ENCODE measurements at places on chromosomes 3 and 15.
A peak's percentile ranks its signal among the peaks of the same experiment; 100 is the strongest.

- no peak for DNase-seq
These were observed 692.7 kb downstream of the NTRK3 start for GRCh38 chr15:87563869-87564268.

DNA sequence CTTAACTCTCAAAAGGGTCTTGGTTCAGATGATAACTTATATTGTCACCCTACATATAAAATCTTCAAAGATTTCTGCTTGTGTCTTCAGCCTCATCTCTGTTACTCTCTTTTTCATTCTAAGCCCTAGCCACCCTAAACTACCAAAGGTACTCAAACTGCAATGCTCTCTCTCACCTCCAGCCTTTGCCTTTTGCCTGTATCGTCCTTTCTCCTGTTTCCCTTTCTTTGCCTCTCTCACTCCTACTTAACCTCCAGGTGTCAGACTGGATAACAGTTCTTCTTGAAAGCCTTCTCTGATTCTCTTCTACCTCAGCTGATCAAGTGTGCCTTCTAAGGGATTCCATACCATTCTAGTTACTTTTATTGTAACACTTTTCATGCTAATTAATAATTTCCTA, 149.8 kb downstream of the SERPINI1 start:
- DNase-seq, result no peak

GRCh38 chr15:74823324-74823723, 3.1 kb upstream of the CPLX3 start:
- DNase-seq, result no peak

DNA sequence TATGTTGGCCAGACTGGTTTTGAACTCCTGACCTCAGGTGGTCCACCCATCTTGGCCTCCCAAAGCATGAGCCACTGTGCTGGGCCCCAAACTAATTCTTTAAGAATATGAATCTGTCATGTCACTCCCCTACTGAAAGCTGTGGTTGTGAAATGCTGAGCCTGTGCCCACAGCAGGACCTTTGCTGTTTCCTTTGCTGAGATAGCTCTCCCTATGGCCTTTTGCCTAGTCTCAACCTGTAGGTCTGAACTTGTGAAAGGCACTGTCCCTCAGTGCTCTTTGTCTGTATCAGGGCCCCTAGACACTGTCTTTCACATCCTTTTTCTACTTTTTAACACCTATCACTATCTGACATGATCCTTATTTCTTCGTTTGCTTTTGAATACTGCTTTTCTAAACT, 62.7 kb upstream of the CCR4 start:
- no peak for DNase-seq

GRCh38 chr3:52429779-52430415, 15.0 kb downstream of the SEMA3G start:
- DNase-seq, result no peak

- DNase-seq, result no peak
These were observed 28.0 kb upstream of the PIGZ start for GRCh38 chr3:196996454-196997265.

DNA sequence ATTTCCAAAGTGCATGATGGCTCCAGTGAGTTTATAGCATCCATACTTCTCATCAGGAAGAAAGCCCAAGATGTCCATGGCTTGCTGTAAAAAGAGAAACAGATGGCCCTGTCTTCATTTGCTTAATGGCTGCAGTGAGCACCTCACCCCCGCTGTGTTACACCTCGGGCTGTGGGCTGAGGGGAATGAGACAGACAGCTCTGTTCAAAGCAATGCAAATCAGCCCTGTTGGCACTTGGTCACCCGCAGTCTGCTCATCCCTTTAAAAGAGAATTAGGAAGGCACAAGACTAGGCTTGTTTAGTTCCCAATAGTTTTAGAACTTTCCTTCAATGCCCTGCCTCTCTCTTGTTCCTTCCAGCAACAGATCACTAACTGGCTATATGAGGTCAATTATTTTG, 25.2 kb downstream of the MYH15 start:
- DNase-seq, result no peak

DNA sequence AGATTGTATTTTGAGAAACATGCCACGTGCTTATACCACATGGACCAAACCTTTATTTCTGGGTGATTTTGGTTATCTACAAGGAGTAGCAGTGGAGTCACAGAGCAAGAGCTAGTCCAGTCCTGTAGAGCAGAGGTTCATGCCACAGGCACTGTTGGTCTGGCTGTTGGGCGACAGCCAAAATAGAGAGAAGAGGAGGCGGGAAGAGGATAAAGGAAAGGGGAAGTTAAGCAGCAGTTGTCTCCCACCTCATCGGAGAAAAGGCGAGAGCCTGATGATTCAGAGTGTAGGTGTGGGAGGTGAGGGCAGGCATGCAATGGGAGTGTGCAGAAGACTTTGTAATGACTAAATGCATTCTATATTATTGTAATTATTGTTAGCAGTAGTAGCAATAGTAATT, 237.5 kb upstream of the ROPN1 start:
- no peak for DNase-seq

DNA sequence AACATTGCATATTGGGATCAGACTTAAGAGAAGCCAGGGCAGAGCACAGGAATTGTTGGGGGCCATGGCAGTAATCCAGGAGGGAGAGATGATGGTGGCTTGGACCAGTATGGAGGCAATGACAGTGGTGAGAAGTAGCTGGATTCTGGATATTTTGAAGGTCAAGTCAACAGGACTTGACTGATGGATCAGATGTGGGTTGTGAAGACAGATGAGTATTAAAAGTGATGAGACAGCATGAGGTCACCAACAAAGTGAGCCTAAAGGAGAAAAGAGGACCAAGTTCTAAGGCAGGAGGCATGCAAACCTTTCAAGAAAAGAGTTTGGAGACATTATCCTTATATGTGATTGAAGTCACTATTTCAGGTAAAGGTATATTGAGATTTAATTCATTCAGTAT, 56.6 kb upstream of the TIPARP start:
- no peak for DNase-seq

DNA sequence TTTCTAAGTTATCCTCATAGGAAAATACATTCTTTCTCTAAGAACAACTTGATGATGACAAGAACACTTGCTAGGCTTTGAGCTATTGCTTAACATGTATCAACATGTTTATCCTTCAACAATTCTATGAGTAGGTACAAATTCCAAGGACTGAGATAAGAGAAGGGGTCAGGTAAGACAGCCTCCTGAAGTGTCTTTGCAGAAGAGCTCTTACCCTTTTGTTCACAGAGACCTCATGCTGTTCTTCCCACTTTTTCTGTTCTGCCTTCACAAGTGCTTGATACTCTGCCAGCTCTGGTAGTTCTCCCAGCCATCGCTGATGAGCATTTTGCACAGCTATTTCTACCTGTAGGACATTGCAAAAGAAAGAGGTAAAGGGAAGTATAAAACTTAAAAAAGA, 50.9 kb downstream of the CEP152 start:
- no peak for DNase-seq

DNA sequence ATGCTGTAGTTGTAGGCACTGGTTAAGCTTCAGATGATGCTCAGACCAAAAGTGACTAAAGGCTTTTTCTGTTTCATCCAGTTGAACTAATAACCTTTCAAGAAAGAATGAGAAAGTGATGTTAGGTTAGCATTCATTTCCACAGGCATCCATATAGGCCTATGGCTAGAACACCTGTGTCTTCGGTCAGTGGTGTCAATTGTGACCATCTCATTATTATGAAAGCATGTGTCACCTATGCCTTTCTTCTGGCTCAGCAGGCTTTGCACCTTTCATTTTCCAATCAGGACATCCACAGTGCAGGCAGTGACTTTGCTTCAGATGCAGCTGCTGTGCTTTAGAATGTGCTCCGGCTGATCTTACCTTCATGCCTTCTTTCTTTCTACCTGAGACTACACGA, 57.9 kb downstream of the B3GNT5 start:
- DNase-seq, result no peak

DNA sequence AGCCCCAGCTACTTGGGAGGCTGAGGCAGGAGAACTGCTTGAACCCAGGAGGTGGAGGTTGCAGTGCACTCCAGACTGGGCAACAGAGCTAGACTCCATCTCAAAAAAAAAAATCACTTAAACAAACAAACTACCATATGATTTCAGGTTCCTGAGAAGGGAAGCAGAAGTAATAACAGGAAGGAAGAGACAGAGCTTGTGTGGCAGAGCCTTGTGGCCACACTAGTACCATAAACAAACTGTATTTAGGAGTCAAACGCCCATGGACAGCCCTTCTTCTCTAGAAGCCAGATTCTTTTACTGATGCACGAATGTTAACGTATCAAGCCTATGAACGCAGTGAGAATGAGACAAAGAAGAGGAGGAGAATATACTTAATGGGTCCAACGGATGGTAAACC, 12.0 kb downstream of the MTMR10 start:
- DNase-seq, result no peak

DNA sequence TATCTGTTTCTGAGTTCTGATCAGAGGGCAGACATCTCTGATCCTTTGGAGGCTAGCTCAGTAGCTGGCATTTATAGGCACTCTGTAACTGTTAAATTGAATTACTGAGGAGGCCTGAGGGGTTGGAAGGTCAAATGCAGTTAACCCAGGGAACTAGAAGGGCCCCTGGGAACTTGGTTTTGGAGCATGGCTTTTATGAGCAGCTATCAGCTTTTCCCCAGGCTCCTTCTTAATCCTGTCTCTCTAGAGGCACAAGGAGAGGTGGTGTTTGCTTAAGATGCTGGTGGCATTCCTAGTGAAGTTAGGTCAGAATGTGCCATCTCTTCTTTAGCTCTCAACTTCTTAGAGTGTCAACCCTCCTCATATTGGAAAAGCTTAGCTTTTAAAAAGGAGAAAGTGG, 128.9 kb downstream of the LPP start:
- no peak for DNase-seq

- no peak for DNase-seq
These were observed 171.0 kb upstream of the UMPS start for GRCh38 chr3:124558991-124559845.

- peak; percentile 37 for DNase-seq
These were observed 753 bp downstream of the PLCH1 start for GRCh38 chr3:155744010-155744625.

- DNase-seq, result peak; percentile 53
These were observed at the start of gene HCLS1 for GRCh38 chr3:121660356-121661171. Gene HCLS1, minus strand, starts transcription at chr3:121660903. Its CDS starts 2,556 bp downstream, at chr3:121658347.

DNA sequence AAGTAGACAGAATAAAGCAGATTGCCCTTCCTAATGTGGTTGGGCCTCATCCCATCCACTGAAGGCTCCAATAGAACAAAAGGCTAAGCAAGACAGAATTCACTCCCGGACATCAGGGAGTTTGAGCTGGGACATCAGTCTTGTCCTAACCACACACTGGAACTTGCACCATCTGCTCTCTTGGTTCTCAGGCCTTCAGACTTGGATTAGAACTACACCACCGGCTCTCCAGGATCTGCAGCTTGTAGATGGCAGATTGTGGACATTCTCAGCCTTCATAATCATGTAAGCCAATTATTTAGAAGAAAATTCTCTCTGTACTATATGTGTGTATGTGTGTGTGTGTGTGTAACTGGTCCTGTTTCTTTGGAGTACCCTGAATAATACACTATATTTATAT, 394.7 kb upstream of the LMCD1 start:
- DNase-seq, result no peak

- DNase-seq, result no peak
These were observed 24.1 kb downstream of the CGGBP1 start for GRCh38 chr3:88034491-88035275.

- no peak for DNase-seq
These were observed 156.1 kb downstream of the STXBP5L start for GRCh38 chr3:121064121-121064520.

GRCh38 chr3:3726549-3726948, 72.7 kb upstream of the LRRN1 start:
- no peak for DNase-seq

- no peak for DNase-seq
These were observed 10.7 kb downstream of the KIF23 start for GRCh38 chr15:69424748-69425413.

DNA sequence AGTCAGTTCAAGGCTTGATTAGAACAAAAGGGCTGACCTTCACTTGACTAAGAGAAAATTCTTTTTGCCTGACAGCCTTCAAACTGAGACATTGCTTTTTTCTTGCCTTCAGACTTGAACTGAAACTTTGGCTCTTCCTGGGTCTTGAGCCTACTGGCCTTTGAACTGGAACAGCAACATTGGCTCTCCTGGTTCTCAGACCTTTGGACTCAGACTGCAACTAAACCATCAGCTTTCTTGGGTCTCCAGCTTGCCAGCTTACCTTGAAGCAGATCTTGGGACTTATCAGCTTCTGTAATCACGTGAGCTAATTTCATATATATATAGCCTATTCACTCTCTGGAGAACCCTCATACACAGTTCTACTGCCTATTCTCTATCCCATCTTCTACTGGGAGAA, 19.5 kb upstream of the WDR49 start:
- no peak for DNase-seq

GRCh38 chr15:39404767-39405181, 176.1 kb upstream of the THBS1 start:
- DNase-seq, result no peak

GRCh38 chr15:71011503-71012155, 103.6 kb upstream of the THSD4 start:
- DNase-seq, result no peak

DNA sequence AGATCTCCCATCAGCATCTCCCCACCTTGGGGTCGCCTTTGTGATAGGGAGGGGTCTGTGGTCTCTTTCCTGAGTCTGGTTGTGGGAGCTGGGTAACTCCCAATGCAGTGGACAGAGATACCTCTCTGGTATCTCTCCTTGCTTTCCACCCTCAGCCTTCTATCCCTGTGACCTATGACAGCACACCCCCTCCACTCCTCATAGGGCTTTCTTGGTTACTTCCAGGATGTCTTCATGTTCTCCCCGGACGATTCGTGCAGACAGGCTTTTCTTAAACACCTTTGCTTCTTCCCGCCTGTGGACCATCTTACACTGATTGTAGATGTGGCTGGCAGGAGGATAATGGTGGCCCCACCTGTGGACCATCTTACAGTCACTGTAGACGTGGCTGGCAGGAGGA, 14.2 kb upstream of the NRROS start:
- DNase-seq, result no peak

GRCh38 chr15:43169888-43170287, 15.3 kb upstream of the CCNDBP1 start:
- no peak for DNase-seq

DNA sequence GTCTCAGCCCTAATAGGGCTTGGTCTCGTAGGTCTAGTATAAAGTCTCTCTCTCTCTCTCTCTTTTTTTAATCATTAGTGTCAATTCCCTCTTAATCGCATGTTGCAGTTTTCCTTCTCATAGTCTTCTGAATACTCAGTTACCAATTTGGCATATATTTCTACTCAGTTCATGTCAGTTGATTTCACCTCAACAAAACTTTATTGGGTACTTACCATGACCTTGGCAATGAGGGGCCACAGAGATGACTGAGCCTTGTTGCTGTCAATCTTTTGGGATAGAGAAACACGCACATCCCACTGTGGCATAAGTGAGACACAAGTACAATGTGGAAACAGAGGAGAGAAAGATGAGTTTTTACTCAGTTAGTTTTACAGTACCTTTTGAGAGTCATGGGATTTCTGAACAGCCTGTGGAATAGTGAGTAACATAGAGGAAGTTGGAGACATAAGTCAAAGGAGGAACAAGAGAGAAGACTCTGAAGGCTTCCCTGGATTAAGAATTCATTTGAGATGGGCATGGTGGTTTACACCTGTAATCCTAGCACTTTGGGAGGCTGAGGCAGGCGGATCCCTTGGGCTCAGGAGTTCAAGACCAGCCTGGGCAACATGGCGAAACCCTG, 150.2 kb upstream of the CBLB start:
- DNase-seq, result no peak
